ENCODE measurements at places on chromosomes 6 and 20. TPM values are rescaled to one million over a fixed set of nuclear protein-coding genes. Genes with fewer than 3 reads are reported as not detected.

Gene RHAG
- total RNA-seq = 3.2 TPM

Gene KHDRBS2
- 0.55 TPM for total RNA-seq

Gene OXT
- not detected for total RNA-seq

Gene ZC3H12D
- 0.40 TPM for total RNA-seq

Gene SOBP
- 2.6 TPM for total RNA-seq

Gene ARMH2
- total RNA-seq = not detected

Gene SERPINB6
- total RNA-seq = 84.9 TPM

Gene ASIP
- total RNA-seq = not detected

Gene VARS2
- 34.2 TPM for total RNA-seq

Gene COL9A3
- total RNA-seq = 31.3 TPM

Gene KIAA1755
- 17.9 TPM for total RNA-seq

Gene KIF25
- 0.28 TPM for total RNA-seq

Gene SLC17A3
- total RNA-seq = not detected

Gene PRDM1
- total RNA-seq = 12.5 TPM

Gene SLC22A7
- not detected for total RNA-seq

Gene HLA-F
- total RNA-seq = 14.2 TPM

Gene CCM2L
- 6.9 TPM for total RNA-seq

Gene MCCD1
- not detected for total RNA-seq

Gene AIF1
- 8.2 TPM for total RNA-seq

Gene TOX2
- total RNA-seq = 4.8 TPM

Gene FUCA2
- total RNA-seq = 15.9 TPM

Gene TMEM244
- total RNA-seq = not detected

DNA sequence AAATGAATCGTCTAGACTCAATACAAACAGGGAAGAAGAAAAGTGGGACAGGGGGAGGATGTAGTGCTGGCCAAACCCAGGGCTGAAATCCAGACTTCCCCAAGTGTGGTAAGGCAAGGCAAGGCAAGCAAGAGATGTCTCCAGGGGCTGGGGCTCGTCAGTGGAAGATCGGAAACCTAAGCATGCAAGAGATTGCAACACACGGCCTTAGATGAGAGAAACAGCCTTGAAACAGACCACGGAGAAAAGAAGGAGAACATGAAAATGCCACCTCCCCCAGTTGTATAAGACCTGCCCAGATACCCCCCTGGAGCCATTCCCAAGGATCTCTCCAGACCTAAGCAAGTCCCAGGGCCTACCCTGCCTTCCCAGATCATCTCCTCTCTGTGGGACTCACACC, 20.0 kb downstream of the VEGFA start:
- peak; percentile 51 for DNase-seq

- no peak for DNase-seq
Measured at GRCh38 chr6:903761-904160, 210.8 kb upstream of the EXOC2 start.

DNA sequence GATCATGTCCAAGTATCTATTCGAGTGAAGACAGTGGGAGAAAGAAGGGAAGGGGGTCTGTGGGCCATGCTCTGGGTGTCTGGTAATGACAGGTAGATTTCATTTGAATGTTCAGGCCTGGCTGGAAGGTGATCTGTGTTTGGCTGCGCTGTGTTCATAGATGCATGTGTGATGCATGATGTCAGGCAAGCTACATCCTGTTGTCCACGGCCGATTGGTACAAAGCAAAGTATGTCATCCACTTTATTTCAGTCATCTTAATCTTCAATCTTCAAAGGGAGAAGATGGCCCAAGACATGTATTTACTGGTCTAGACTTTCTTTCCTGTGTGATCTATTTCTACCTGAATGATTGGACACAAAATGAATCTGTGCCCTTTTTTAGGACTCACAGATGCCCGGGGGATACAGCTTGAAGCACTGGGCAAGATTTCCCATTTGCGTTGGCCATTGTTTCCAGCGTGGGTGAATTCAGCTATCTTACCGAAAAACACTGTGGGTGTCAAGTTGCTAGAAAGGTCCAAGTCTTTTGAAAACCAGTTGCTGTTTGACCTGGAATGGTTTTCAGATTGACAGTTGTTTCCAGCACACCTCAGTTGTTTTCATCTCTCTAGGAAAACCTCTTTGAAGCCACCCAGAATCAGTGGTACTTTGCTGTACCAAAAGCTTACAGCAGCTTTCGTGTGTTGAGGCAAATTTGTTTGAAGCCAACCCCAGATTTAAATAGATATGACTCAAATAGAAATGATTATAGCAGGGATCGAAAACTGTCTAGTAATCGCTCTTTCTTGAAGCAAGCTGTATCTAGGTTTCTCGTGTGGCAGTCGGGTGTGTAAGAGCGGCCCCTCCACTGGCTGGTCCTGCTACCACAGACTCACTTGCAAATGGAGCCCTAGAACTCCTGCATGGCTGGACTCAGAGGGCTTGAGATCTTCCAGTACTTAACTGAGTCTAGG, 27.2 kb downstream of the DUSP22 start:
- no peak for DNase-seq

GRCh38 chr6:15265787-15266186, 19.9 kb downstream of the JARID2 start:
- no peak for DNase-seq

- DNase-seq = peak; percentile 68
Measured at GRCh38 chr20:51156041-51156982, 133.4 kb upstream of the KCNG1 start.

GRCh38 chr6:64280569-64280968, 645.0 kb downstream of the PHF3 start:
- DNase-seq = no peak

GRCh38 chr6:48151142-48151541, 40.1 kb upstream of the PTCHD4 start:
- no peak for DNase-seq

DNA sequence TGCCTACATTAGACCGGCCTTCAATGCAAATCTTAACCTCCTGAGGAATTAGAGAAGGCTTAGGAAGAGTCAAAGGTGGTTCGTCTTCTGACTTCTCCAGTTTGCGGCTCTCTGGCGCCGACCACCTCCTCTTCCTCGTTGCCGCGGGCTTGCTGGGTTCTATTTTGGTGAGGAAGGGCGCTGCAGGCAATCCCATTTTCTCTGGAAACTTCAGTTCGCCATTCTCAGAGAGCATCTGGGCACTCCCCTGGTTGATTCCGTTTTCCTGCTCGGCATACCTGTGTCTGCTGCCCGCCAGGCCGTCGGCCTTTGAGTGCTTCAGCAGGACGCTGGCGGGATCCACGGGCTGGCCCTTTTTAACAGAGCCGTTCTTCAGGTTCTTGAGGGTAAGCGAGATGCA, 67.9 kb downstream of the GMPR start:
- no peak for DNase-seq

GRCh38 chr20:64130271-64130670, 22.9 kb upstream of the NPBWR2 start:
- no peak for DNase-seq

DNA sequence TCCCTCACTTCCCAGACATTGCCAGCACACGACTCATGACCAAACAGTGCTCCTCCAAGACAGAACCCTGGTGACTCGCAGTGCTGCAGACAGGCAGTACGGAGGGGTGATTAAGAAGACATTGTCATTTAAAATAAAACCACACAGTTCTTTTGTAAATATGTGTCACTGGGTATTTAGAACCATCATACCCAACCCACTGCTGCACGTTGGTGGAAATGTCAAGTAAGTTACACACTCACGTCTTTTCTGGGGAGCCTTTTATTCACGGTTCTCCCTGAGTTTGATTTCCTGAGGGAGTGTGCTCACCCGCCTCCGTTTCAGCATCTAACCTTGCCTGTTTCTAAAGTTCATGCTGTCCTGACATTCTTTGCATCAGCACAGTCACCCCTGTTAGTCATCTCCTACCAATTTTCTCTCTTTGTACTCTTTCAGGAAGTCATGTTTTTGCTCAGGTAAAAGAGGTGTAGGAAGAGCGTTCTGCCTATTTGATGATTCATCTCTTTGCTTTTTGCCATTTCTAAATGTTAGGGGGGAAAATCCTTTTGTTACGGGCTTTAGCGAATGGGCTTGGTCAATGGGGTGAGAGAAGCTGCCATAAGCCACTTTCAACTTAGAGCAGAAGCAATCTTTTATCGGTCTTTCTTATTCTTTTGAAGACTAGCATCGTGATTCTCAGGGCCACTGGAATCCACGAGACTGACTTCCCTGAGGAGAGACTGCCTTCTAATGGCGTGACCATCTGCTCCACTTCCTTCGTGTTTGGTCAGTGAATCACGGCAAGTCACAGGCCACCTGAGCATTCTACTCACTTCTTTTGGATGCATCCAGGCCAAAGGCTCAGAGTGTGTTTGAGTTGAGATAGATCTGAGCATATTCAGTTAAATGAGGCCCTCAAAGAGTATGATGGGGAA, 512.8 kb upstream of the JARID2 start:
- DNase-seq = no peak

GRCh38 chr6:168276576-168277273, 42.9 kb downstream of the DACT2 start:
- DNase-seq = no peak

GRCh38 chr20:52171025-52171424, 20.6 kb downstream of the ZFP64 start:
- no peak for DNase-seq

DNA sequence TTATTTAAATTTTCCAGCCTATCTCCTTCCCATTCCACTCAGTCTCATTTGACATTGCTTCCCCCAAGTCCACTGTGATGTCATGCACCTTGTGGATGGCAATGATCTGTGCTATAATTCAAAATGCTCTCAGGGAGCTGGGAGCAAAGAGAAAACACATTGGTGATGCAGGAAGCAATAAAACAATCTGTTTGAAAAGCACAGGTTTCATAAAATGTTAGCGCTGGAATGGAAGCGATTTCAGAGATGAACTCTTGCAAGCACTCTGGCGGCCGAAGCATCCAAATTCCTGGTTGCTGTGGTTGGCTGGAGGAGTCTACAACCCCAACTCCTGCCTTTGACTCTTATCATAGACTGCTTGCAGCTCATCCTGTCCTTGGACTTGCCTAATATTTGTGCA, 167.0 kb downstream of the GMPR start:
- DNase-seq = peak; percentile 65

GRCh38 chr6:160081398-160081797, 40.2 kb upstream of the SLC22A1 start:
- DNase-seq = no peak

DNA sequence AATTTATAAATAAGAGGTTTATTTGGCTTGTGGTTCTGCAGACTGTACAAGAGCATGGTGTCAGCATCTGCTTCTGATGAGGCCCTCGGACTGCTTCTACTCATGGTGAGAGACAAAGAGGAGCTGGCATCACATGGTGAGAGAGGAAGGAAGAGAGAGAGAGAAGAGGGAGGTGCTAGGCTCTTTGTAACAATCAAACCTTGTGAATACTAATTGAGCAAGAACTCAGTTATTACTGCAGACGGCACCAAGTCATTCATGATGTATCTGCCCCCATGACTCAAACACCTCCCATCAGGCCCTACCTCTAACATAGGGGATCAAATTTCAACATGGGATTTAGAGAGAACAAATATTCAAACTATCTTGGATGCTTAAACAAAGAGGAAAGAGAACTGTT, 6.3 kb upstream of the SIRPG start:
- DNase-seq = no peak

- no peak for DNase-seq
Measured at GRCh38 chr6:152265651-152266050, 371.5 kb downstream of the SYNE1 start.

- no peak for DNase-seq
Measured at GRCh38 chr6:47414423-47415167, 63.0 kb upstream of the CD2AP start.

- DNase-seq = no peak
Measured at GRCh38 chr6:116476002-116476678, 15.0 kb downstream of the CALHM6 start.

DNA sequence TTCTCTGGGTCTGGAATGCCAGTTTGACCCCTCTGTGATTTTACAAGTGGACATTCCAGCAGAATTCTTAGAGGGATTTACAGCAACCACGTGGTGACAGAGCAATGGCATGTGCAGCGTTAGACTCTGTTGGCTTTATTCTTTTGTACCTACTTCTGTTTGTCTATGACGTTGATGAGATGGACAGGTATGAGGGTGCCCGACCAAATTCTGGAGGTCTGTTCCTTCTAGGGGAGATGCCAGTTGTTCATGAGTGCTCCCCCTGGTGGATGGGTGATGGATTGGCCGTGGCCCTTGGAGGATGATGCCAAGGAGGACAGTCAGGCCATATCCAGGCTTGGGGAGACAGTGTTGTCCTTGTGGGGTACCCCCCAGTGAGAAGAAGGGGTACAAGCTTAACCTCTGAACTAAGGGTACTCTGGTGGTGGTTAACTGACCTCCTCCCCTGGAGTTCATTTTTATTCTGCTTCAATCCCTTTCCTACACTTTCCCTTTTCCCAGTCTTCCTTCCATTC, 198.6 kb downstream of the DTNBP1 start:
- no peak for DNase-seq

- no peak for DNase-seq
Measured at GRCh38 chr6:164720-165119, 127.6 kb upstream of the DUSP22 start.

DNA sequence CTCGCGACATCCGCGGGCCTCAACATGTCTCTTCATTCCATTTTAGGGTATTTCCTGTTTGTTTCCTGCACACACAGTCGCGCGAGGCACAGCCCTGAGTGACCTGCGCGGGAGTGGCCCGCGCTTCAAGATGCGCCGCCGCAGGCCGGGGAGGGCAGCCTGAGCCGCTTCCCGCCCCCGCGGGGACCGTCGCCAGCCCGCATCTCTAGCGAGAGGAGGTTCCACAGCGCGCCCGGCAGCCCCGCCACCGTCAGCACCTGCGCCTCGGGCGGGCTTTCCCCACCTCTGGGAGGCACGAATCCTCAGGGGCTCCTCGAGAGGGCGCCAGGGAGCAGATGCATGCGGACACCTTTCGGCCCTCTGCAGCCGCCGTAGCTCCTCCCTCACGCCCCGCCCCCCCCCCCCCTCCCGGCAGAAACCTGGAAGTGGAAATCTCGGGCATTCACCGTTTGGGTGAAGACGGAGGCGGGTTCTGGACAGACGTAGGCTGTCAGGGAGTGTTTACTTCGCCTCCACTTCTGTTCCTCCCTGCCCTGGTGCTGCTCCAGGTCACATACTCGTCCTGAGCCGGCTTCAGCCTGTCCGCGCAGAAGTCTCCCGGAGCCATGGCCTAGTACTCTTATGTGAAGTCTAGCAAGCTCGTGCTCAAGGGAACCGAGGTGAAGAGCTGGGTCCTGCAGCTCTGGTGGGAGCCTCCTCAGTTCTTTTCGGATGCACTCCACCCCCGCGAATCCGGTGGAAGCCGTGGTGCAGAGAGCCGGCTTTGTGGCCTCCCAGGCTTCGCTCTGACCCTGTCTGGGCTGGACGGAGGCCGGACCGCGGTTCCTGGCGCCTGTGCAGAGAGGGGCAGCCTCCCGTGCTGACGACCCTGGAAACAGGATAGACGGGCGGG, 880.5 kb upstream of the DEFB115 start:
- DNase-seq = peak; percentile 69

DNA sequence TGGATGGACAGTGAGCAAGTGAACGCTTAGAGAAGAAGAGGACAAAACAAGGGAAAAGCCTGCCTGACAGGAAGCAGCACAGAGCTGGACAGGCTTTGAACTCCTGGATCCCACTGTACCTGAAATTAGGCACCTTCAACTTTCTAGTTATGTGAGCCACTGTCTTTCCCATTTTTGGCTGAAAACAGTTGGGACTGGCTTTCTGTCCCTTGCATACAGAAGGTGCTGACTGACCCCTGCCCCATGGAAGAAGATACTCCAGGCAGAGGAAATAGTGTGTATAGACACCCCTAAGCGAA, 122.8 kb downstream of the CEBPB start:
- DNase-seq = no peak
